ENCODE measurements at places on chromosomes 5 and 9. TPM values are rescaled to one million over a fixed set of nuclear protein-coding genes. Genes with fewer than 3 reads are reported as not detected.

DNA sequence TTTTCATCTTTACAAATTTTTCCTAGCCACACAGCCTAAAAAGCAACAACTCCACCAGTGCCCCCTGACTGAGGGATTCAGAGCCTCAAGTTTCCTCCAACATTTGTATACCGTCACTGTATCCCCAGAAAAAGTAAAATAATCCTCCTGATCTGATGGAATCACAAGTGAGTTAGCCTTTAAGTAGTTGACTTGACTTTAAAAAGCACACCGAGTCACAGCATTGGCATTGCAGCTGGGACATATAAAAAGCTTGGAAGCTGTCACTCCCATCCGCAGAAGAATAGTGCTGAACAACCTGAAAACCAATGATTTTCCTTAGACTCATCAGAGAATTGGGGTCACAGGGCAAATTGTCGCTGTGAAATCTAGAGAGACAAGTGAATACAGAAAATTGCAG is 41.6 kb upstream of the FBN2 start:
- no peak overlapping the region for H3K4me3 ChIP-seq
- no peaks in the 10 kb centered on the region for H3K4me1 ChIP-seq
- no peaks in the 10 kb centered on the region for H3K27me3 ChIP-seq
- no peak overlapping the region for H3K27ac ChIP-seq

The SGCD gene
- total RNA-seq = not detected

- no peak for DNase-seq
- H3K4me3 ChIP-seq = no peak overlapping the region
- H3K27ac ChIP-seq = no peak overlapping the region
- H3K36me3 ChIP-seq = no peaks in the 10 kb centered on the region
- peaks cover 9% of the 10 kb centered on the region for H3K4me1 ChIP-seq
- no peaks in the 10 kb centered on the region for H3K27me3 ChIP-seq
Observed at GRCh38 chr5:137658324-137658723, 77.6 kb downstream of the KLHL3 start.

The ANKRD34B gene
- total RNA-seq = not detected

DNA sequence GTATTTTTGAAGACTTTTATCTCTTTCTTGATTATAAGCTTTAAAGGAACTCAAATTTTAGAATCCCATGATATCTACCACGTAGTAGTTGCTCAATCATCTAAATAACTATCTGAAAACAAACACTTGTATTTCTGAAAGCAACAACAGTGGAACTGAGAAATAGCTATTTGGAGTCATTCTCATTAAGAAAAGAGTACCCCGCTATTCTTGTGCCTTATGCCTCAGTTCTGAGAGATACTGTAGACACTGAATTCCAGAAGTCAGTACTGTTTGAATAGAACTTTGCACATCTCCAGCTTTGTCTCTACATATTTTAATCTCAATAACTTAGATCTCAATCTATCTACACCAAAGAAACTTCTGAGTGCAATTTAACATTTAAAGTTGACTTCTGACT is 11.4 kb downstream of the CHD1 start:
- DNase-seq = no peak
- peaks cover 72% of the 10 kb centered on the region for H3K4me1 ChIP-seq
- H3K36me3 ChIP-seq = peaks cover 54% of the 10 kb centered on the region
- no peak overlapping the region for H3K27ac ChIP-seq

The TEX53 gene
- not detected for total RNA-seq

GRCh38 chr5:137862251-137862650 is 5.4 kb upstream of the MYOT start:
- peaks cover 15% of the 10 kb centered on the region for H3K4me1 ChIP-seq
- H3K36me3 ChIP-seq = no peaks in the 10 kb centered on the region
- no peaks in the 10 kb centered on the region for H3K27me3 ChIP-seq
- DNase-seq = no peak
- H3K4me3 ChIP-seq = no peak overlapping the region

The BRINP1 gene
- not detected for total RNA-seq
